ENCODE measurements at places on chromosomes 3 and 15.

DNA sequence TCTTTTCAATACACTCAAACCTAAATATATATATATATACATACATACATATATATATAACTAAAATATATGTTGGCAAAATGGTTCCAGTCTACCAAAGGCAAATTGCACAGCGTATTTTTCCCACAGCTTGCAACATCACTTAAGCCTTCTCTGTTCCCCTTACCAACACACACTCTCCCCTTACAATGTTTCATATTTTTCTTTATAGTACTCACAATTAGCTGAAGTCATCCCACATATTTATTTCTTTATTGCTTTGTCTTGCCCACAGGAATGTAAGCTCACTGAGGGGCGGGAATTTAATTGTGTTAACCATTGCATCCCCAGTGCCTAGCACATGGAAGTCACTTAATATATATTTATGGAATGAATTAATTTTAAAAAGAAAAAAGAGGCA is 288.3 kb downstream of the ULK4 start:
- no peak for DNase-seq

GRCh38 chr15:91047545-91048199 is 25.3 kb upstream of the VPS33B start:
- DNase-seq: no peak

GRCh38 chr15:87632364-87632763 is 624.2 kb downstream of the NTRK3 start:
- no peak for DNase-seq

DNA sequence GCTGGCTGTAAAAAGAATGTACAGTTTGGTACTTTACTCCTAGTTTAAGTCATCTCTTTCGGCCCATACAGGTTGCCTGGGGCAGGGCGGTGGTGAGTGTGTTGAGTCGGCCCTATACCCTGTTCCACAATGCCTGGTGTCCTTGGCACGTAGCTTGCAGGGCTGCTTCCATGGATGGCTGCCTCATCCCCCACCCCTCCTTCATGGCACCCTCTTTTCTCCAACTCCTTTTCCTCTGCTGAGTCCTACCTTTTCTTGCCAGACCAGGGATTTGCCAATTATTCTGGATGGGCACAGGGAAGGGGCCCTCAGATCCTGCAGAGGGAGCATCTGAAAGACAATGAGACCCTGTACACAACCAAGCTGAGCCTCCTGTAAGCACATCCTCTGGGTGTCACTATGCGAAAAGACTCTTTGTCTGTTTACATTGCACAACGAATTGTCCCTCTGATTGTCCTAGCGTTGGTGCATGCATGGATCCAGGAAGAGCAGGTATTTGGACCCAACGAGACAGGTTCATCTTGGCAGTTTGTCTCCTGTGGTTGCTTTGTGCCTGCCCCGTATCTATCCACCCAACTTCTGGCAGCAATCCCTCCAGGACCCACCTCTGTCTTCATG is 73.6 kb upstream of the CGNL1 start:
- DNase-seq: no peak

Measured in activated T-cell treated with anti-CD3 and anti-CD28 coated beads, Interleukin-2, amount 50 U/mL, for 72 hours (primary cell).